ENCODE measurements at places on chromosomes 2 and 18.

DNA sequence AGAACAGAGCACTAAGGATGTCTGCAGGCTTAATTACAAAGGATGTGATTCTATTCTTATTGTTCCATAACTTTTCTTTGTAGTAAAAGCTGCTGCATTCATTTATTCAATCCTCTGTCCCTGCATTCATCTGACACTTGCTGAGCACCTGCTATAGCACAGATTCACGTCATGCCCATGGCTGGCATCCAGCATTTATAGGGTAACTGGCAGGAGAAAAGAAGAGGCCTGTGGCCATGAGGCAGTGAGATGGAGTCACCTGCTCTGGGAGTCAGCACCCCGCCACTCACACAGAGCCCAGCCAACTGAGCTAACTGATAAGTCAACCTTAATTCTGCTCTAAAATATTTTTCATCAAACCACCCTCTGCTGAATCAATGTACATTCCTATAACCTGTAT is 18.3 kb upstream of the CDC42EP3 start:
- DNase-seq = no peak

GRCh38 chr18:74579496-74580065 is 18.1 kb upstream of the ZNF407 start:
- DNase-seq = no peak

DNA sequence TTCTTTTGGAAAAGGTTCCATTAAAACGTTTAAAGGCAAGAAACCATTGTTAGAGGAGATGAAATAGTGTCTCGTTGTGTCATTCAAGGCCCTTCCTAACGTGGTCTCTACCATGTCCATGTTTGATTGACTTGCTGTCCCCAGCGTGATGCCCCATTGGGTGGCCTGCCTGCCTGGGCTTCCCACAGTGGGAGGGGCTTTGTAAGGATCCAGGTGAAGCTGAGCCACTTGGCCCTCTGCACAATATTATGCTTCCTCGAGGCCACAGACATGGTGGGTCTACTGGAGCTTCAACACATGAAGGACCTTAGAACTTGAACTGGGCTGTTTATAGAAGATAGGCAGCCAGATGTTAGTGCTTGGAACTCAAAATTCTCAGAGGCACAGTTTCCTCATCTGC is 235.3 kb downstream of the FHOD3 start:
- no peak for DNase-seq

DNA sequence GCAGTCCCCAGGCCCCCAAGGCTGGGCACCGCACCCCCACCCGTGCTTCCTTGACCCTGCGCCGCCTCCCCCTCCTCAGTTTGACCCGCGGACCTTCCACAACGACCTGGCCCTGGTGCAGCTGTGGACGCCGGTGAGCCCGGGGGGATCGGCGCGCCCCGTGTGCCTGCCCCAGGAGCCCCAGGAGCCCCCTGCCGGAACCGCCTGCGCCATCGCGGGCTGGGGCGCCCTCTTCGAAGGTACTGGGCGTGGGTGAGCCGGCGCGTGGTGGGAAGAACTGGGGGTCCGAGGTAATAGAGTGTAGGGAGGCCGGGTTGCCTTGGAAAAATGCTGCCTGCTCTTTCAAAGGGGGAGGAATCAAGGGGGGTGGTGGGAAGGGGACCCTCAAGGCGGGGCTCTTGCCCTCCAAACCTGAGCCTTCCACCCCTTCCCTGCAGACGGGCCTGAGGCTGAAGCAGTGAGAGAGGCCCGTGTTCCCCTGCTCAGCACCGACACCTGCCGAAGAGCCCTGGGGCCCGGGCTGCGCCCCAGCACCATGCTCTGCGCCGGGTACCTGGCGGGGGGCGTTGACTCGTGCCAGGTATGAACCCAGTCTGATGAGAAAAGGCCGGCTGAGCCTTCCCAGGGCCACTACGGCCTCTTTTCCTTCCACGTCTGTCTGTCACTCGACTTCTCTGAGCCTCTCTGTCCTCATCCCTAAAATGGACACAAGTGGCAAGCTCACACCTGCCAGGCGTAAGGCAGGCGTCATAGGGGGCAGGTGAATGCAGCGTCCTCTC is 2.6 kb downstream of the PRSS56 start:
- no peak for DNase-seq

DNA sequence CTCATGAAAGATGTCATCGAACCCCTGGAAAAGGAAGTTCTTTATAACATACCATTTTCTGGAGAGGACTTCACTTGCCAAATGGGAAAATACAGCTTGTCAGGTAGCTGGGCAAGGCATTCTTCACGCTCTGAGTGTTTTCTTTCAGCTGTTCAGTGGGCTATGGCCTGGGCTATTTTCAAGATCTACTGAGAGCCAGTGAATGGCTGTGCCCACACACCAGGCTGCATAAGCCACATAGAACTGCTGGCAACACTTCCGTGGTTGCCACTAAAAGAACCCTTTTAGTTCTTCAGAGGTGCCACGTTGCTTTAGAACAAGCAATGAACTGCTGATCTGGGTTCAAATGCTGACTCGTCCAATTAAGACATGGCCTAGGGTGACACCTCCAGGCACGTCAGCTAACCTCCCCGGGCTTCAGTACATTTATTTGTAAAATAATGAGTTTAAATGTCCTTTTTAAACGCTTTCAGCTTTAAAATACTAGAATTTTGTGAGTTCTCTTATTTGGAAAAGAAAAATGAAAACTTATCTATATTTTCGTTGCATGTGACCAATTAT is 36.6 kb upstream of the GORASP2 start:
- DNase-seq = no peak

- DNase-seq = no peak
These were observed 4.2 kb downstream of the GALNT13 start for GRCh38 chr2:153875801-153876466.

DNA sequence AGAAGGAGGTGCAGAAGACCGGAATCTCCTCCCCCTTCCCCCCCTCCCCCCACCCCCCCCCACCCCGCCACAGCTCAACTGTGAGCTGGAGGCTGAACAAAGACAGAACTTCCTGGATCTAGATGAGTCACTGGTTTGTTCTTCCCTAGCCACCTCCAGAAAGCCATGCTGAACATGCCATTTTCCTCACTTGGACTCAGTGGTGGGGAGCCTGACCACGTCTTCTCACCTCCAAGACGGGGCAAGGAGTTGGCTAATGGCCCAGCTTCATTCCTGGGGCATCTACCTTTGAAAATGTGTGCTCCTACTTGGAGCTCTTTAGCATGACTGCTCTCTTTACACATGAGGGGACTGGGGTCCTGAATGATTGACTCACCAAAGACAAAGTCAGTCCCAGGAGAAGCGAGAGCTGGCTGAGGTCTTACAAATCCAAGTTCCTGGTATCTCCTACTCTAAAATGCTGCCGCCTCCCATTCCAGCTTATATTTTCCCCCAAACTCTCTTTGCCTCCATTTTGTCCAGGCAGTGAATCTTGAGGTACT is 22.6 kb upstream of the FZD5 start:
- DNase-seq = no peak

DNA sequence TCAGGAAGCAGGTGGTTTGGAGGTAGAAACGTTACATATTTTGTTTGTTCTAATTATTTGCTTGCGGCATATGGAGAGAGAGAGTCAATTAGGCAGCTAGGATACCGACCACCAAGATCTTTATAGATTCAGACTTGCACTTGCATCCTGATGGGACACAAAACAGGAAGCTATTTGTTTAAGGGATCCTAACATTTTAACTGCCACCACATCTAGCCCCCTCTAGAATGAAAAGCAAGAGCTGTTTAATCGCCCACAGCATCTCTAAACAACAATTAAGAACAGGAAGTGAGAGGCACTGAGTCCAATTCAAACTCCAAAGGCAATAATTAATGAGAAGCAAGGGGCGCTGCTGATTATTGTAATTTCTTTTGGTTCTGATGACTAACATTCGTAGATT is 182.0 kb upstream of the LINC00305 start:
- DNase-seq = no peak

- DNase-seq = no peak
These were observed 6.6 kb downstream of the DSG3 start for GRCh38 chr18:31454066-31454708.

- DNase-seq = no peak
These were observed 152.2 kb downstream of the PID1 start for GRCh38 chr2:229118927-229119326.

DNA sequence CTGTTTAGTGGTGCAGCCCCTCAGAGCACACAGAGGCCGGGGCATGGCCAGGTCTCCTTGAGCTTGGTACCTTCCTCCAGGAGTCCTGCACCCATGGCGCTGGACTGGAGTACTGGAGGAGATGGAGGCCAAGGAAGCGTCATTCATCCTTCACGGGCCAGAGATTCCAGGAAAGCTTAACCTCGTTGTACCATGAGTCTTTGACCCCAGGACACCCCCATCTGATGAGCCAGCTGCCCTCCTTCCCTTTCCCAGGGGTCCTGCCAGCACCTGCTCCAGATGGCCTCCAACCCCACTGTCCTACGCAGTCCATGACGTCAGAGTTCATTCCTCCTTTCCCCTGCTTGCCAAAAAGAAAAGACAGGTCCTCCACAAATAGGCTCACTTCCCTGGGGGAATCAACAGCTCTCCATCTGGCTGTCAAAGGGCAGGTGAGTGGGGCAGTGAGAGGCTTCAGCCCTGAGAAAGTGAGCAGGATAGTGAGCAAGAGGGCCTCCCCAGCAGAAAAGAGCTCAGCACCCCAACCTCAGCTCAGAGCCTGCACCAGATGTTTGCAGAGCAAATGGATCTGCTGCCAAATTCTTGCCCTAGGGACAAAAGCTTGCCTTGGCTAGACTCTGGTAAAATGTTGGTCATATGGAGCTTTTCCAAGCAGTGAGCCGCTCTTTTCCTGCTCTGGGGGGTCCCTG is 4.5 kb upstream of the NPPC start:
- DNase-seq = no peak

- no peak for DNase-seq
These were observed 9.9 kb upstream of the ABHD3 start for GRCh38 chr18:21714474-21714873.

DNA sequence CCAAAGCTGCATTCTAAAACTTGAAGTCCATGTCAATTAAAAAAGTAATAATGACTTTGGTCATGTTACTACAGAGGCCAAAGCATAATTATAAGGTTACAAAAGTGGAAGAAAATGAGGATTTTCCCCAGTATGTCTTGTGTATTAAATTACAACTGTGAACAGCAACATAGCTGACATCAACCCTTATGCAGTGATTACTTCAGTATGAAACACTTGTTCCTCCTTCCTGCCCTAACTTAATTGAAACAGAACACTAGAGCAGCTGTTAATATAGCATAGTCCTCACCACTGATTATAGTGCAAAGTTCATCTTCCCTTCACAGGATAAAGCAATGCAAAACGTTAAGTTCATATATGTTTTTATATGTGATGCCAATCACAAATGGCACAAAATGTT is 29.9 kb downstream of the EPB41L3 start:
- DNase-seq = no peak

DNA sequence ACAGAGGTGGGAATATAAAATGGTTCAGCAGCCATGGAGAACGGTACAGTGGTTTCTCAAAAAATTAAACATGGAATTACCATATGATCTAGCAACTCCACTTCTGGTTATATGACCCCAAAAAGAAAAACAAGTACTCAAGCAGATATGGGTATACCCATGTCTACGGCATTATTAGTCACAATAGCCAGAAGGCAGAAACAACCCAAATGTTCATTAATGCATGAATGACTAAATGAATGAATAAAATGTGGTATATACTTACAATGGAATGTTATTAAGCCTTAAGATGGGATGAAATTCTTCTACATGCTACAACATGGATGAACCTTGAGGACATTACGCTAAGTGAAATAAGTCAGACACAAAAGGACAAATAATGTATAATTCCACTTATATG is 266.8 kb upstream of the FBXO11 start:
- no peak for DNase-seq

All from hippocampal formation (tissue), 2 donors.